ENCODE measurements at places on chromosomes 13 and 19.

DNA sequence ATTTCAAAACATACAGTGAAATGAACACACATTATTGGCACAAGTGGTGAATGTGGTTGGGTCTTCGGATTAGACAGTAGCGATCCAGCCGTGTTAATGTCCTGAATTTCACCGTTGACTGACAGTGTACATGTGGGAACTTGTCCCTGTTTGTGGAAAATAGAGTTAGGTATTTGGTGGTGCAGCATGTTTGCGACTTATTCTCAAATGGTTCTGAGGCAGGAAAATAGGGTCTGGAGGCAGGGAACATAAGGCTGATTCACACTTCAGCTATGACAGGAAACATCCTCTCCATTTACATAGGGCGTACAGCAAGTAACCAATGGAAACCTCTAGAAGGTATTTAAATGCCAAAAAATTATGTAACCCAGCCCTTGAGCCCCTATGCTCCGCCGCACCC lies 4.2 kb downstream of the LGALS7B start:
- no peak for DNase-seq

DNA sequence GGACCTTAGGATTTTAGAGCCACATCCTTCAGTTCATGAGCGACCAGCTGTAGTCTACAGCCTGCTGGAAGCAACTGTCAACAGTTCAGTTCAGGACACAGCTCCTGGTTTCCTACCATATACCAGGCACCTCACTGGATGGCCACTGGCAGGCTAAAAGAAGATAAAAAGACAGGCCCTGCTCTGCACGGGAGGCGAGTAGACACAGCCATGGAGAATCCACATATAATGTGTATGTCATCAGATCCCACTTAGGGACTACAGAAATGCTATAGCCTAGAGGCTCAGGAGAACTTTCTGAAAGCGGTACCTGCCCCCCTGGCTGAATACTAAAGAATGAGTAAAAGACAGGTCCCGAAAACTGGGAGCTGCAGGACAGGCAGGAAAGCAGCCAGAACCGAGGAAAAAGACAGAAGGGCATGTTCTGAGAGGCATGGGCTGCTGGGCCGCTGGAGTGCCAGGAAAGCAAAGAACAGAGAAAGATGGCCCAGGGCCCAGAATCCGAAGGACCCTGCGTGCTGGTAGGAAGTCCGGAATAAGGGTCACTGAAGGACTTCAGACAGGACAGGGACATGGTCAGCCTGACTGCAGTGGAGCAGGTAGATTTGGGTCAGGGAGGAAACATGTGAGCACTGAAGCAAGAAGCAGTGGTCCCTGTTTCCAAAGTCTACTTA lies 23.5 kb downstream of the DZIP1 start:
- no peak for DNase-seq

GRCh38 chr19:20661150-20661819 lies at the start of gene ZNF626:
Gene ZNF626 (minus strand): TSS chr19:20661571. CDS start chr19:20661446, 125 bp downstream.
- peak; percentile 98 for DNase-seq

GRCh38 chr19:53511933-53512374 lies 26.0 kb upstream of the ZNF331 start:
- peak; percentile 91 for DNase-seq

- DNase-seq = no peak
Observed at GRCh38 chr19:53461866-53462265, 5.7 kb upstream of the ZNF813 start.

GRCh38 chr19:3931041-3931440 lies 1.8 kb upstream of the NMRK2 start:
- no peak for DNase-seq

DNA sequence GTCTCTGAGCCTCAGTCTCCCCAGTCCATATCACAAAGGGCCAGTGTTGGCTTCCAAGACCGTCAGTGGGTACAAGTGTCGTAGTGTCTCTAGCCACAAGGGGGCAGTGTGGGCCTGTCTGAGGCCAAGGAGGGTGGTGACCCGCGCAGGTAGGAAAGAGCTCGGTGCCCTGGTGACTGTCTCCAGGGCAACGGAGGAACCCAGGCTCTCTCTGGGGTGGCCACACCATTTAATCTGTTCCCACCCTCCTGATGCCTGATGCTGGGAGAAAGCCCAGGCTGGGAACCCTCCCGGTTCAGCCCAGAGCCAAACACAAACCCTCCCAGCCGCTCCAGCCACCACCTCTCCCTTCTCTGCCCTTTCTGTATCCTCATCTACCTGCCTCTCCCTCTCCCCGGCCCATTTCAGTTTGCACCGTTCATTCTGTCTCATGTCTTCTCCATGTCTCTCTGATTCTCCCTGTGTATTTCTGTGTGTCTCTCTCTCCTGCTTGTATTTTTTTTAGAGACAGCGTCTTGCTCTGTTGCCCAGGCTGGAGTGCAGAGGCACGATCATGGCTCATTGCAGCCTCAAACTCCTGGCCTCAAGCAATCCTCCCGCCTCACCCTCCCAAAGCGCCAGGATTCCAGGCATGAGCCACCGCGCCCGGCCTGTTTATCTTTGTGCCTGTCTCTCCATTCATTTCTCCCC lies 17.5 kb upstream of the MEIS3 start:
- DNase-seq = peak; percentile 86

GRCh38 chr13:22243469-22244163 lies 572.7 kb downstream of the FGF9 start:
- DNase-seq = peak; percentile 81

- peak; percentile 50 for DNase-seq
Observed at GRCh38 chr13:40537146-40537895, 129.1 kb downstream of the FOXO1 start.

DNA sequence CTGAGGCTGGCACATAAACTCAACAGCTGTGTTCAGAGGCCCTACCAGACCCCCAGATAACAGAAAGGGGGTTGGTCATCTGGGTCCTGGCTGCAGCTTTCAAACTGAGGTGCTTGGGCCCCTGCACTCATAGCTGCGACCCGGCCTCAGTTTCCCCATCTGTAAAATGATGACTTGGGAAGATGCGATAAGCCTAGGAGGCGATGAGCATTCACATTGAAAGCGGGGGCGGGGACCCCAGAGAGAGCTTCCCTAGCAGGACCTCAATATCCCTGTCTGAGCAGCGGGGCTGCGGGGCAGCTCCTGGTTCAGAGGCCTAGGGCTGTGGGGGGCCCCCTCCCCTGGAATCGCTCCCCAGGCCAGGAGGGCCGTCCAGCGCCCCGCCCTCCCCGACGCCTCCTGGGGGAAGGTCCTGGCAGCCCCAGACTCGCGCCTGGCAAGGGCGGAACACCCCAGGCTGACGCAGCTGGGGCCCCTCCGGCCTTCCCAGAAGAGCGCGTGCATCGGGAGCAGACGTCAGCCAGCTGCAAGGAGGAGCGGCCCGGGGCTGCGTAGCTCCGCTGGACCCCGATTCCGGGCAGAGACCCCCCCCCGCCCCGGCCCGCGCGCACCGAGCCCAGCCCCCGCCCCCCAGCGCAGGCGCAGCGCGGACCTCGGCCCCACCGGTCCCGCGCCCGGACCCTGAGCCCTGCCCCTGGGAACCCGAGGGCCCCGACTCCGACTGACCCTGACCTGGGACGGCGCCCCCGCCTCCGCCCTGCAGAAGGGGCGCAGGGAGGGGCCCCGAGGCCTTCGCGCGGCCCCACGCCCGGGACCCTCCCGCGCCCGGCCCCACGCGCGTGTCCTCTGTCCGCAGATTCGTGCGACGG lies 3.5 kb downstream of the FSTL3 start:
- peak; percentile 35 for DNase-seq

DNA sequence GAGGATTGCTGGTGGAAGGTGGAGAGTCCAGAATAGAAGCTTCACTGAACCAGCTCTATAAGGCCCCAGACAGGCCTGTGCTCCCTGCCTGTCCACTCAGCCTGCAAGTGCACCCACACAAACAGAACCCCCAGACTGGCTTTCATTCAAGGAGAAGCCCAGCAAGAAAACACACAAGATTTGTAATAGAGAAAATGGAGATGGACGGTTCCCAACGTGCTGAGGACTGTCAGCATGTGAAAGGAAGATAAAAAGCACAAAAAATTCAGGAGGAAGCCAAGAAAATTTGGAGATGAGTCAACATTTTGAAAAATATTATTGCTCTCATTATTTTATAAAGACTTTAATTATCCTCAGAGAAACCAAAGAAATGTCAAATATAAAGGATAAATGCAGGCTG lies 218.2 kb upstream of the SLC10A2 start:
- DNase-seq = no peak

GRCh38 chr13:111946214-111946613 lies 120.7 kb upstream of the SOX1 start:
- DNase-seq = no peak

- DNase-seq = peak; percentile 90
Observed at GRCh38 chr19:23071147-23071511, 45.7 kb upstream of the ZNF730 start.

- no peak for DNase-seq
Observed at GRCh38 chr19:40228863-40229262, 2.4 kb upstream of the CCNP start.
